ENCODE measurements at places on chromosomes 7 and 10. TPM values are rescaled to one million over a fixed set of nuclear protein-coding genes. Genes with fewer than 3 reads are reported as not detected.

LGI1 gene
- total RNA-seq: not detected

PNLIPRP2 gene
- total RNA-seq: not detected

DRGX gene
- total RNA-seq: not detected

ASAH2B gene
- total RNA-seq: 3.3 TPM

DNA sequence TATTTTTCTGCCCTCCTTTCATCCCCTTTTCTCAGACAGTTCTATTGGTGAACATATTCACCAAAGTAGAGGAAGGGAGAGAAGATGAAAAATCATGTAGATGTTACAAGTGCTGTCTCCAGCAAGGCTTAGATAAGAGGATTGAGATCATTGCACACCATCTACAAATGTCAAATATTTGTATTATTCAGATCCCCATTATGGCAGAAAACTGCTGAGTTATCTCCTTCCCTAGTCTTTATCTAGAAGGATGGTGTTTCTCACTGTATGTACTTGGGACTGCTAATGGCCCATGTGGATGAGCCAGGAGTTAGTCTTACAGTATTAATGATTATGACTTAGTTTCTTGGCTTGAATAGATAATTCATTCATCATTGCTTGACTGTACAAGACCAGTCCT lies 147.2 kb upstream of the EEPD1 start:
- DNase-seq: no peak

- no peak for DNase-seq
Observed at GRCh38 chr10:74556072-74556705, 270.2 kb upstream of the KAT6B start.

DNA sequence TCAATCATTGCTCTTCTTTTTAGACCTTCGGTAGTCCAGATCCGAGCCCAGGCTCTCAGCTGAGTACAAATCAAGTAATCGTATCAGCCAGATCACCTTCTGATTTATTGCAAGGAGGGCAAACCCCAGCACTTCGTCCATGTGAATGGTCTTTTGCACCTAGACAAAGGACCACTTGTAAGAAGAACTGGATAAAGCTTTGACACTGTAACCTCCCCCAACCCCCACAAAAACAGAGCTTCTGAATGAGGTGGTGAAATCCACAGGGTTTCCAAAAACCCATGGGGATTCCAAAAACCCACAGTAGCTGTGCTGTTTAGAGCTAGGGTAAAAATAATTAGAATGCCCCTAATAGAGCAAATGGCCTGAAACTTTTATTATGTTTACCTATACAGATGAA lies 148.8 kb upstream of the ODAD2 start:
- no peak for DNase-seq

GRCh38 chr10:85147346-85148250 lies 819.2 kb downstream of the CCSER2 start:
- DNase-seq: no peak

DNA sequence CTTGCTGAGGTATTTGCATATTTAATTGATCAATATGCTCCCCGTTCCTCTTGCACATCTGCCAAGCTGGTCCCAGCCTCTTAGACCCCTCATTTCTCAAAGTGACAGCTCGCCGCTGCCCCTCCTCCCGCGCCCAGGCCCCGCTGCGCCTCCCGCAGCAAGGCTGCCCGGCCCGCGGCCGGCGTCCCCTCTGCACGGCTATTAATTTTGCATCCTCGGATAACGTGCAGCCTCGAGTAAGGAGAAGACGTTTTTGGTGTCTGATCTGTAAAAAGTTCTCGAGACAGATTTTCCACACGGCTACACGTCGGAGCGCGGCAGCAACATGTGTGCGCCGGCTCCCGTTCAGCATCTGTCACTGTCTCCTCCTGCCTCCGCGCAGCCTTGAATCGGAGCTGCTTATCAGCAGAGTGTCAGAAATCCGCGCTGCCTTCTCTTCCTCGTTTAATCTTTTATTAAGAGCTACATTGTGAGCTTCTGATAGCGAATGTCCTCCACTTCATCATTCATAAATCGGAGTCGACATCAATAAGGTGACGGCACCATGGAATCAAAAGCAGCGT lies 65.3 kb downstream of the EBF3 start:
- DNase-seq: no peak

GRCh38 chr7:116979430-116979829 lies 26.1 kb downstream of the ST7 start:
- no peak for DNase-seq

DNA sequence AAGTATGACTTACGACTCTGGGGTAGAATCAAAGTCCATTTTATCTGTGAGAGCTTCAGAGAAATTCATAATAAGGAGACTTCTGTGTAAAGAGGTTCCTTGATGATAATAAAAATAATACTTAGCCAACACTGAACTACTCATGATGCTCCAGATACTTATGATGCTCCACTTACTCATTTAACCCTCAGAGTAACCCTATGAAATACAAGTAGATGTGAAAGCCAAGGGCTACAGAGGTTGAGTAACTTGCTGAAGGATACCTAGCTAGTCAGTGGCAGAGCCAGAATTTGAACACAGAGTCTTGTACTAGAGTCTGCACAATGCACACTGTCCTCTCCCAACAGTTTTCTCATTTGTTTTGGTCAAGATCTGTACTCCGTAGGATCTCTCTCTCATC lies 89.5 kb downstream of the HECW1 start:
- DNase-seq: peak; percentile 65

DNA sequence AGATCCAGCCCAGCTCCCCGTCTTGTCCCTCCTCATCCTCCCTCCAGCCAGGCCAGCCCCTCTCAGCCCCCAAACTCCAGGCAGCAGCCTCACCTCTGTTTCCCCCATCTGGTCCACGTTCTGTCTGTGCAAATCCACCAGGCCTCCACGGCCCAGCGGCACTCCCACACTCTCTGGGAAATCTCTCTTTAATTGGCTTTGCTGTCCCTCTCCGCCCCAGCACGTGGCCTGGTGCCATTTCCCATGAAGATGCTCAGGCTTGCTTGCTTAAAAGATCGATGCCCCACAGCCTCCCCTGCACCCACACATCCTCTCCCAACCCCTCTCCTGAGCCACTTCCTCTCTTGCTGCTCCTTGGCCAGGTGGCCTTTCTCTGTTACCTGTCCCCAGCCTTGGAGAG lies 39.3 kb downstream of the PRF1 start:
- no peak for DNase-seq

- no peak for DNase-seq
Observed at GRCh38 chr7:142855114-142855743, 353 bp downstream of the EPHB6 start.

DNA sequence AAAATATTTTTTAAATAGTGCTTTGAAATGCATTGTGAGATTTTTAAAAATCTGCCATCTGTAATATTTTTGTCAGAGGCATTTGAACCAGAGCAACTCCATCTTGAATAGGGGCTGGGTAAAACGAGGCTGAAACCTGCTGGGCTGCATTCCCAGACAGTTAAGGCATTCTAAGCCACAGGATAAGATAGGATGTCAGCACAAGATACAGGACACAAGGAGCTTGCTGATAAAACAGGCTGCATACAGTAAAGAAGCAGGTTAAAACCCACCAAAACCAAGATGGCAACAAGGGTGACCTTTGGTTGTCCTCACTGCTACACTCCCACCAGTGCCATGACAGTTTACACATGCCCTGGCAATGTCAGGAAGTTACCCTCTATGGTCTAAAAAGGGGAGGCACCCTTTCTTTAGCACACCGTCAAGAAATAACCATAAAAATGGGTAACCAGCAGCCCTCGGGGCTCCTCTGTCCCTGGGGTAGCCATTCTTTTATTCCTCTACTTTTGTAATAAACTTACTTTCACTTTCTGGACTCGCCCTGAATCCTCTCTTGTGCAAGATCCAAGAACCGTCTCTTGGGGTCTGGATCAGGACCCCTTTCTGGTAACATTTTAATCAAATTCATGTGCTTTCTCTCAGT lies 273.7 kb downstream of the SEMA3D start:
- DNase-seq: no peak

GRCh38 chr10:19706904-19707303 lies 109.3 kb upstream of the PLXDC2 start:
- DNase-seq: no peak

DNA sequence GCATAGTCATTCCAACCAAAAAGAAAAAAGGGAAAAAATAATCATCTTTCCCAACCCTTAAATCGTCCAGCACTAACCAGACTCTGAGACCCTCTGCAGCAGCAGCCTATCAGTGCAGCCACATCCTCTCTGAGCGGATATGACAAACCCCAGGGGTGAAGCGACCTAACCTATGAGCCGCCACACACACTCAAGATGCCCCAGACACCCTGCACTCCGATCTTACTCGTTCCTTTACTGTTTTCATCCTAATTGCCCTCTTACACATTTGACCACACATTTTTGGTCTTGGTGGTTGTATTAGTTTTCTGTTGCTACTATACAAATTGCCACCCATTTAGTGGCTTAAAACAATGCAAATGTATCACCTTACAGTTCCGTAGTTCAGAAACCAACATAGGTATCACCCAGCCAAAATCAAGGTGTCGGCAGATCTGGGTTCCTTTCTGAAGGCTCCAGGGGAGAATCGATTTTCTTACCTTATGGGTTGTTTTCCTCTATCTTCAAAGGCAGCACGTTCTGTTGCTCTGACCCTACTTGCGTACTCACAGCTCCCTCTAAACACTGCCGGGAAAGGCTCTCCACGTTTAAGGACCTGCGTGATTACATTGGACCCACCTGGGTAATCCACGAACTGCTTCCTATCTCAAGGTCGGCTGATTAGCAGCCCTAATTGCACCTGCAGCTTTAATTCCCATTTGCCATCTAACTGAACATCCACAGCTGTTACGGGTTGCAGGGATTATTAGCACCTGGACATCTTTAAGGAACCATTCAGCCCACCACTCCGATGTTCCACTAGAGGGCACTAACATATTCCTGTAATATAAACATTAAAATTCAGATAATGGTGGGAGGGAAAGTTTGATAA lies 37.3 kb upstream of the PRSS1 start:
- DNase-seq: peak; percentile 28

DNA sequence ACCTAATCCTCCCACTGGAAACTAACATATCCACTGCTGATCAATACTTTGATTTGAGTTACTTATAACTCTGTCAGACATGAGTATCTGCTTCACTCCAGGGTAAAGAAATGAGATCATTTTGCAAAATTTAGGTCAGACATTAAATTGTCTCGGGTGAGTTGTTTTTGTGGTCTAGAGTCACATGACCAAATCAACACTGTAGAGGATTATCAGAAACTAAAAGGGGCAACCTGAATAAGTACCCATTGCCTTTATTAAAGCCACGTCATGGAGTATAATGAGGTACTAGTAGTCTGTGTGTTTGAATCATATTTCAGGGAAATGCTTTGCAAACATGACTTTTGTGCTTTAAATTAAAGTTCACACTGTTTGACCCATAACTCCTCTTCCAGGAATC lies 107.7 kb upstream of the ADO start:
- peak; percentile 15 for DNase-seq

- DNase-seq: no peak
Observed at GRCh38 chr10:14775656-14776055, 959 bp upstream of the FAM107B start.
